Activated CD8-positive, alpha-beta memory T cell treated with anti-CD3 and anti-CD28 coated beads, Interleukin-2, amount 50 U/mL, for 48 hours (primary cell): ENCODE measurements at places on chromosomes 7 and 10.
A peak's percentile ranks its signal among the peaks of the same experiment; 100 is the strongest.

DNA sequence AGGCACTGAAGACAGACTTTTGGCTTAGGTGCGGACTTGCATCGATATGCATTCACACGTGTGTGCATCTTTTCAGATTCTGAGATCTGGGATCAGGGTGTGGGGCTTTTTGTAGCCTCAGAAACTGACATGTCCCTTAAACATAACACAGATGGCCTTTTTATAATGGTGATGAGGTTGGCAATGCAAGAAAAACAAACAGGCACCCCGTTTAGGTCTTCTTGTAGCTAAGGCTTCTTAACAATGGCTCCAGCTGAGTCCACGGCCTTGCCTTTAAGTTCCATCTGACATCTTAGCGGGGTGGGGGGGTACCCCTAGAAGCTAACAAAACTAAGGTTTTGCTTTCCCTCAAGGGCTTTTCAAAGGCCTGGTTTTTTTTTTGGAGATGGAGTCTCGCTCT lies 146.3 kb downstream of the PRPF18 start:
- DNase-seq: no peak

- DNase-seq: no peak
Measured at GRCh38 chr7:46080595-46081159, 159.6 kb upstream of the IGFBP3 start.

- DNase-seq: no peak
Measured at GRCh38 chr10:47260505-47261111, 39.4 kb upstream of the GDF10 start.

DNA sequence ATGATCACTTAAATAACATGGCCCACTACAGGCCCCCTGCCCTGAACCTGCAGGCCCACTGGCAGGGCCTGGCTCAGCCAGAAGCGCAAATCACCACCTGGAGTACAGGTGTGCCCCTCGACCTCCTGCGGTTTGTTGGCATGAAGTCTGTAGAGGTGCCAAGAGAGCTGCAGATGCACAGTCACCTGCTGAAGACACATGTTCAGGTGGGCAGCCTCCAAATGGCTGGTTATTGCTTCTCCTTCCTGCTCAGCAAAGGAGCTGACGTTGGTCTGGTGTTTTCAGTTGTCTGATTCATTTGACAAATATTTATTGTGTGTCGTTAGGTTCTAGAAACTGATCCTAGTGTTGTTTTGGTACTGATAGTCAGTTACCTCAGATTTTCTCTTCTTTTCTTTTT lies 29.0 kb downstream of the DHTKD1 start:
- DNase-seq: no peak

- DNase-seq: no peak
Measured at GRCh38 chr7:143382126-143382790, 1.1 kb downstream of the ZYX start.

GRCh38 chr7:38257350-38257677 lies 16.1 kb downstream of the TARP start:
- no peak for DNase-seq

GRCh38 chr7:101717628-101718357 lies 88.7 kb upstream of the MYL10 start:
- DNase-seq: no peak

- DNase-seq: peak; percentile 83
Measured at GRCh38 chr7:34928052-34928451, 109.2 kb downstream of the DPY19L1 start.

DNA sequence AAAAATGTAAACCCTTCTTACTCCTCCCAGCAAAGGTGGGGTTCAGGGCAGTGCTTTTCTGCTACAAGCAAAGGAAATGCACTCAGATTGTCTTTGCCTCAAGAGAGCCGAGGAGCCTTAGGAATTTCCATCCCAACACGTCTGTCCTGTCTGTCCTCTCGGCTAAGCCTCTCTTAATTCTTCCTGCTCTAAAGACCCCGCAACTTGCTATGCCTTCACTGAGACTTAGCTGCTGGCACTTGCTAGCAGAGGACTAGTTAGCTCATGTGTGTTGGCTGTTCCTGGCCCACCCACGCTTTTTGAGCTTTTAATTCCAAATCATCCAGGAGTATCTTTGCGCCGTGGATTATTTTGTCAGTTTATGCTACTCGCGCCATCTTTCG lies 481 bp upstream of the NPM3 start:
- no peak for DNase-seq

DNA sequence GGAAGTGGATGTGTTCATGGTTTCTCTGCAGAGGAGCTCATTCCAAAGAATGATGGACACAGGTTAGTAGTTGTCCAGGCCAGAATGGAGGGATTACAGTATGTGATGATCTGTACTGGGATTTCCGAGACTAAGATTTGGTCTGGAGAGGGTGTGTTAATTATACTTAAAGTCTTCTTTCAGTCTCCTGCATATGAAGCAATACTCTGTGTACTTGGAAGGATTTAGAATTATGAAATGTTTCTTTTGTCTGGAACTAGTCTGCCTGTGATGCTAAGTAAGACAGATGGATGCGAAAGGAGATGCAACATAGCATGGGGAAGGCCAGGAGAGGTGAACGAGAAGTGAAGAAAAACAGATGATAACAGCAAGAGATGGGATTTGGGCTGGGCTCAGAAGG lies 305.1 kb upstream of the LYZL1 start:
- DNase-seq: no peak

GRCh38 chr10:4082861-4083260 lies 297.9 kb upstream of the KLF6 start:
- DNase-seq: no peak

GRCh38 chr7:50592940-50593339 lies 27.7 kb upstream of the DDC start:
- no peak for DNase-seq

DNA sequence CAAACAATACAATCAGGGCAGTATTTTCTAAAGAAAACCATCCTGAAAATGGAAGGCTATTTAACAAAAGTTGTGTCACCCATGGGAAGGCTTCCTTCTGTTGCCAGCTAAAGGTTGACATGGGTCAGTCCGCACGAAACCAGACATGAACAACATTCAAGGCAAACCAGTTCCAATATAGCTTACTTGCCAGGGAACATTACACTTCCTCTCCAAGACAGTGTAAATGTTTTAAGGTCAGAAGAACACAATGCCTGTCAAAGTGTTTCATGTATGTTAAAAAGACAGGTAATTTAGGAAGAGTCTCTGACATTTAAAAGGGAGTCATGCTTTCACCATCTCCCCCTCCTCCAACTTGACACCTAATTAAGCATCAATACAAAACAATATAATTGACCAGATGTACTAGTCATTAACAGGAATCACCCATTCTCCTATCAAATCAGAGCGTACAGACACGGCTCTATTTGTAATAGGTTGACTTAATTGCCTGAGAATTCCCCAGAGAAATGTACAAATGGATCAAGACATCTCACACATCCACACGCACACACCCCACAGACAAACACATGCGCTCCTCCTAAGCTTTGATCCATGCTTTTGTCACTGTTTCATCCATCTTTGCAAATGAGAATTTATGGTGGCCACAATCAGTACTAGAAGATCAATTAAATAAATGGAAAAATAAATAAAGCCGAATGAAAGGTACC lies 69.5 kb downstream of the CACNA2D1 start:
- no peak for DNase-seq

- no peak for DNase-seq
Measured at GRCh38 chr7:44761207-44762161, 12.8 kb downstream of the ZMIZ2 start.

DNA sequence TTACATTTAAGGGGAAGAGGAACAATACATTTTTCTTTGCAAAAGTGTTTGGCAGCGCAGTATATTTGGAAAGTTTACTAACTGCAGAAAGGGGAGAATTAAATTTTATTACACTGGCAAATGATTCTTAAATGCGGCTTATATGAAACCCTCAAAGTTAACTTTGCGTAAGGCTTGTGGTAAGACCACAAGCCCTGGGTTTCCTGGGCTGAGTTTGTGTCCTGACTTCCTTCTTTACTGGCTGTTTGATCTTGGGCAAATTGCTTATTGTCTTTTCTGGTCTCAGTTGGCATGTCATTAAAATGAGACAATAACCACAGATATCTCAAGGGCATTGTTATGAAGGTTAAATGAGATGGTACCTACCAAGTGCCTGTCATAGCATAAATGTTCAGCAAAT lies 106.8 kb downstream of the GLRX3 start:
- DNase-seq: peak; percentile 22

DNA sequence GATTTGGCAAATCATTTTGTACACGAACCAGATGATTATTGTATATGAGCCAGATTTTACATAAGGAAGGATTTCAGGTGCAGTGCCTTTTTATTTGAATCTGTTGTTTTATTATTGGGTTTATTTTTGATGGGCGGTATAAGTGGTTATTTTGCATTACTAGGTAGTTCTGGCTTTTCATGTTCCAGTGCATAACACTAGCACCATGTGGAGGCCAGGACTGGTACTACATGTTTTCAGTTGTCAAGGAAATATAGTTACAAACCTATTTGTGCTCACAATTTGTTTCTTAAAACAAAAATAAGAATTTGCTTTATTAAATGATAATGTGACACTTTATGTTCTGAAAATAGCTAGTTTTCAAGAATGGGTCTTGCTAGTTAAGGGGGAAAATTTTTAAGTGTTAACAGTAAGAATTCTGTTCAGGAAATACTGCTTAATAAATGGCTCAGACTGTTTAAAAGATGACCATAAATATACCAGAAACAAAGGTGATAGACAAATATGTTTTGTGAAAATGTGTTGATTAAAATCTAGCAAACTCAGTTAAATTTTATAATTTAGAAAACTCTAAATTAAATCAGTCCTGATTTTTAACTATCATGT lies 7.1 kb upstream of the SEMA3E start:
- DNase-seq: no peak

DNA sequence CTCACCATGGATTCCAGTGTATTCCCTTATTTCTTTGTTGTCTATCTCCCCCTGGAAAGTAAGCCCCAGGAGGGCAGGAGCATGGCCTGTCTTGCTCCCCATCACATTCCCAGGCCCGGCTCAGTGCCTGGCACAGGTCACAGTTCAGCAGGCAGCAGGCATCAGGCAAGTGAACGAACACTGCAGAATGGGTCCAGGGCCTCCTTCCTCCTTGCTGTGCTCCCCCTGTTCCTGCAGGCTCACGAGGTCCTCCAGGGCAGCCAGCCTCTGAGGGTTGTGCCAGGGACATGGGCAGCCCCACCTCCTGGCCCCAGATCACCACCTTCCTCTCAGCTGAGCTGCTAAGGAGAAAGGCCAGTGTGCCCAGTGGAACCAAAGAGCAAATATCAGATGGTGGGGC lies 41.8 kb downstream of the PDLIM1 start:
- DNase-seq: no peak

- DNase-seq: peak; percentile 32
Measured at GRCh38 chr10:100816671-100817070, 71.3 kb downstream of the PAX2 start.

- DNase-seq: no peak
Measured at GRCh38 chr10:104735036-104735756, 94.1 kb downstream of the SORCS3 start.

- DNase-seq: no peak
Measured at GRCh38 chr10:43166880-43167497, 28.7 kb downstream of the CSGALNACT2 start.

DNA sequence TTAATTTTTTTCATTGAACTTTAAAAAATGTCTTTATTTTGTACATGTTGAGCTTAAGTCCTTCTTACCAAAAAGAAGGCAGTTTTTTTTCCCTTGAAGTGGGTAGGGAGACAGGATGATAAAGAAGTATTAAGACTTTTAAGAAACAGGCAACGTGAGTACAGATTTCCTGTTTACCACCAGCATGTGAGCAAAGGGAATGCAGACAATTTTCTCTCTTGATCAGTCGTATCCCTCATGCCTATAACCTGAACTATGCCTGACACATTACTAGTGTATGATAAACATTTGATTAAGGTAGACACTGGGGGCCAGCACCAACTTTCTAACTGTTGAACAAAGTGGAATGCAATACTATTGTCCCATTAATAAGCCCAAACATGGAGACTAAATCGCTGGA lies 8.8 kb upstream of the OR2A2 start:
- DNase-seq: no peak

GRCh38 chr10:133012573-133013359 lies 70.4 kb upstream of the CFAP46 start:
- no peak for DNase-seq

DNA sequence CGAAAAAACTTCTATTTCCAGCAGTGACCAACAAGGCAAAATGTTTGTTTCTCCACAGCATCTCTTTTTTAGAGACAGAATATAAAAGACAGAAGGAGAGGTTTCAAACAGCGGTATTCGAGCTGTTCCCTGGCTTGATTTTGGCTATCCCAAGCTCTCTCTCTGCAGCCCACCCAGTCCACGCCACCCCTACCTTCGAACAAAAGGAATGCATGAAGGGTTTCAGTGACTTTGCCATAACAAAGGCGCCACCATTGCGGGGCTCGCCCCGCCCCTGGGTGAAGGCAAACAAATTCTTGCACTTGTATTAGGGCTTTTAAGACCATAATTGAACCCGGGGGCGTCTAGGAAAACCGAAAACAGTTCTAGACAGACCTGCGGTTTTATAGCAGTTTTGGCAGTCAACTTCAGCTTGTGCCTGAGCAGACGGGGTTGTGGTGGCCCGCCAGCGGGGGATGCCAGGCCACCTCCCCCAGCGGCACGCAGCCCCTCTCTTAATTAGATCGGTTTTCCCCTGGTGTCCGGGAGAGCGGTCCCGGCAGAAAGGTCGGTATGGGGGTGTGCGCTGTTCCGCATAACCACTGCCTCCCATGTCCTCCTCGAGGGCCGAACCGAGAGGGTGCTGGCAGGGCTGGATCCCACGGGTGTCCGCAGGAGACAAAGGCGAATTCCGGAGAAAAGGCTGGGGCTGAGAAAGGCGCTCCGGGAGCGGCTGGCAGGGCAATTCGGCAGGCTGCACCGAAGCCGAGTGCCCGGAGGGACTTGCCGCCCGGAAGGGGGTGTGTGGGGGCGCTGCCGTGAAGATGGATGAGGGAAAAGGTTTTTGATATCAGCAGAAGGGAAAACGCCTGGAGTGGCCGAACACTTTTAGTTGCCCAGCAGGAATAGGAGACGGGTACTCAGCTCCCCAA lies 2.7 kb upstream of the HOXA11 start:
- DNase-seq: peak; percentile 55

- DNase-seq: peak; percentile 12
Measured at GRCh38 chr10:132877473-132877872, 64.9 kb downstream of the CFAP46 start.

DNA sequence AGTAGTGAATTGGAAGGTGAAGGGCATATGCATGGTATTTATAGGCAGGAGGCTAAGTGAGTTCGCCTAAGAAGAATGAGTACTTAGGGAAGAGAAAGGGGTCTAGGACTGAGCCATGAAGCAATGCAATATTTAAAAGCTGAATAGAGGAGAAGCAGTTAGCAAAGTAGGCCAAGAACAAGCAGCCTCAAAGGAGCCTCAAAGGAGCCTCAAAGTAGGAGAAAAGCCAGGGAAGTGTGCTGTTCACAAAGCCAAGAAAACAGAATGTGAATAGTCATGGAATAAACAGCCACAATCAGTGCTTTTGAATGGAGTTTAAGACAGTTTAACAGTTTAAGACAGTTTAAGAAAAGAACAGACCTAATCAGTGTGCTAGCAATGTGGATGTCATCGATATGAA lies 762.0 kb downstream of the SORCS1 start:
- DNase-seq: no peak
